Tibial nerve (tissue), 4 donors: ENCODE measurements at places on chromosomes 2 and 18.

GRCh38 chr2:214264171-214264570 lies 146.7 kb upstream of the VWC2L start:
- H3K36me3 ChIP-seq = no peaks in the 10 kb centered on the region
- H3K4me1 ChIP-seq = no peaks in the 10 kb centered on the region
- H3K27ac ChIP-seq = no peak overlapping the region
- H3K4me3 ChIP-seq = no peak overlapping the region

DNA sequence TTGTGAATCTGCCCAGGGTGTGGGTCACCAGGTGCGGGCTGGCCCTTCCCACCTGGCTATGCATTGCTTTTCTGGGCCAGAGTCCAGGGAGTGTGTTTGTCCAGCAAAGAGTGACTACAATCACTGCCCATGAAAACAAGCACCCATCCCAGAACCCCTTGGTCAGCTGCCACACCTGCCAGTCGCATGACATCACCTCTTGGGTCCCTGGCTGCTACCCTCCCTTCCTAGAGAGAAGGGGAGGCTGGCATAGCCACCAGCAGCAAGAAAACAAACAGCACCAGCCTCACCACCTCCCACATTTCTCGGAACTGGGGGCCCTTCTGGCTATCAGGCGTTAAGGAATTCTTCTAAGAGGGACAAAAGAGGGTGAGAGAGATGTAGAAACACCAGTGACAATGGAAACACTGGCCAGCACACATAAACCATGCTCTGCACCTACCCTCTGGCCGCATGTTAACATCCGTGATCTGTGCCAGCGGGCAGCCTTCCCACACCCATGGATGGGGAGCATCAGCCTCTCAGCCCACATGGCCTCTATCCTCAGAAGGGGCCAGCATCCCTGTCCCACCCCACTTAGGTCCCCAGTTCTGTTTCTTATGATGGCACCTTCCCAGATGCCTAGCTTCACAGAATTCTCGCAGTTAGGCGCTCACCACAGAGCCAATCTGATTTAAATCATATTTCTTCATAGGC lies 109.7 kb upstream of the GLI2 start:
- H3K4me1 ChIP-seq = no peaks in the 10 kb centered on the region
- H3K27ac ChIP-seq = no peak overlapping the region
- H3K4me3 ChIP-seq = no peak overlapping the region
- H3K36me3 ChIP-seq = no peaks in the 10 kb centered on the region

DNA sequence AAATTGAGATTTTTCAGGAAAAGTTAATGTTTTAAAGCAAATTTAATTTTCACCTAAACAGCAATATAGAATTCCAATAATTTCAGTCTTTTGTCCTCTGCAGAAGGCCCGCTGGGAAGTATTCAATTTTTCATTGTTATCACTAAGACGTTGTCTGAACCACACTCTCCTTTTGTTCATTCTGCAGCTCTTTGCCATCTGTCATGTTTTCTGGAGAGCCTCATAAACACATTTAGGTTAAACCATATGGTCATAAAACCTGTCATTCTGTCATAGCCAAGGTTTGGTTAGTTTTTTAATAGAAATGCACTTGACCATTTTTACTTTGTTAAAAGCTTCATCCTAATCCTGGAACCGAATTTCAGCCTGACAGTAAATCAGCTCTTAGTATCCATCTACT lies 54.0 kb upstream of the PGAP1 start:
- no peak overlapping the region for H3K4me3 ChIP-seq
- H3K27me3 ChIP-seq = no peaks in the 10 kb centered on the region
- H3K36me3 ChIP-seq = no peaks in the 10 kb centered on the region
- no peak overlapping the region for H3K27ac ChIP-seq
- no peak for DNase-seq
- no peaks in the 10 kb centered on the region for H3K4me1 ChIP-seq

GRCh38 chr18:45291621-45292615 lies 323.4 kb upstream of the SLC14A2 start:
- no peaks in the 10 kb centered on the region for H3K27me3 ChIP-seq
- no peak overlapping the region for H3K4me3 ChIP-seq
- H3K4me1 ChIP-seq = no peaks in the 10 kb centered on the region
- no peaks in the 10 kb centered on the region for H3K36me3 ChIP-seq
- DNase-seq = no peak

DNA sequence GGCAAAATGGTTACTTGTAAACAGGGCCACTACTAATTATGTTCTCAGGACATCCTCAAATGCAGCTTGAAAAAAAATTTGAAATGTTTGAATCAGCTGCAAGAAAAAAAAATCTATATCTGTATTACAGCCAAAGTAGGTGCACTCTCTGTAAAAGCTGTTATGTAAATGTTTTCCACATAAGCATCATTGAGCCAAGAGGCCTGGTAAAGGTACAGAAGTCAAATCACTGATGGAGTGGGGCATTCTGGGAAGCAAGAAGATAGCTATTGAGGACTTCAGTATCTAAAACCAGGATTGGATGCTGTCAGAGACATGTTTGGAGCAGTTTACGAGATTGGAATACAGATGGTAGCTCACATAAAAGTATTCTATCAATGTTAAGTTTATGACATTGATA lies 80.3 kb downstream of the MAPRE2 start:
- no peak overlapping the region for H3K27ac ChIP-seq
- H3K27me3 ChIP-seq = no peaks in the 10 kb centered on the region
- DNase-seq = no peak
- no peaks in the 10 kb centered on the region for H3K36me3 ChIP-seq
- peaks cover 64% of the 10 kb centered on the region for H3K4me1 ChIP-seq

- no peaks in the 10 kb centered on the region for H3K27me3 ChIP-seq
- no peak for DNase-seq
- no peak overlapping the region for H3K4me3 ChIP-seq
- peaks cover 55% of the 10 kb centered on the region for H3K4me1 ChIP-seq
- H3K36me3 ChIP-seq = no peaks in the 10 kb centered on the region
Observed at GRCh38 chr2:85156153-85156552, 23.0 kb downstream of the TCF7L1 start.

- H3K4me1 ChIP-seq = no peaks in the 10 kb centered on the region
- H3K27me3 ChIP-seq = no peaks in the 10 kb centered on the region
- H3K4me3 ChIP-seq = no peak overlapping the region
- no peaks in the 10 kb centered on the region for H3K36me3 ChIP-seq
Observed at GRCh38 chr18:58047556-58047882, 3.5 kb downstream of the NEDD4L start.

- H3K4me3 ChIP-seq = no peak overlapping the region
- no peak overlapping the region for H3K27ac ChIP-seq
- H3K4me1 ChIP-seq = no peaks in the 10 kb centered on the region
- H3K27me3 ChIP-seq = no peaks in the 10 kb centered on the region
- no peaks in the 10 kb centered on the region for H3K36me3 ChIP-seq
Observed at GRCh38 chr18:10860928-10861327, 288.4 kb downstream of the PIEZO2 start.

DNA sequence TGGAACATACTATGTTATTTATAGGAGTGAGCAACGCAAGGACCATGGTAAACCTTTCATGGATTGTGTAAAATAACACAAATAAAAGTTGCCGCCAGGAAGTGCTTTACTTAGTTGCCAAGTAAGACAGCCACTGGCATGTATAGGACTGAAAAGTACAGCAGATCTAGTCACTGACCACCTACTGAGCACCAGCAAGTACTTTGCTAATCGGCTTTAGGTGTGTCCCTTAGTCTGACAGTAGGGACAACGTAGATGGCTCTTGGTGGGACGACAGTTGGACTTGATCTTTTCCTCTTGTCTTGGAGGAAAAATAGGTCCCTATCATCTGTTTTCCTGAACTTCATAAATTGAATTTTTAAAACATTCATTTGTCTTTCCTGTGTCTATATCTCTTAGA lies 13.6 kb upstream of the CXXC1 start:
- no peak overlapping the region for H3K4me3 ChIP-seq
- H3K4me1 ChIP-seq = no peaks in the 10 kb centered on the region
- DNase-seq = no peak
- H3K36me3 ChIP-seq = no peaks in the 10 kb centered on the region
- no peak overlapping the region for H3K27ac ChIP-seq
- H3K27me3 ChIP-seq = no peaks in the 10 kb centered on the region

DNA sequence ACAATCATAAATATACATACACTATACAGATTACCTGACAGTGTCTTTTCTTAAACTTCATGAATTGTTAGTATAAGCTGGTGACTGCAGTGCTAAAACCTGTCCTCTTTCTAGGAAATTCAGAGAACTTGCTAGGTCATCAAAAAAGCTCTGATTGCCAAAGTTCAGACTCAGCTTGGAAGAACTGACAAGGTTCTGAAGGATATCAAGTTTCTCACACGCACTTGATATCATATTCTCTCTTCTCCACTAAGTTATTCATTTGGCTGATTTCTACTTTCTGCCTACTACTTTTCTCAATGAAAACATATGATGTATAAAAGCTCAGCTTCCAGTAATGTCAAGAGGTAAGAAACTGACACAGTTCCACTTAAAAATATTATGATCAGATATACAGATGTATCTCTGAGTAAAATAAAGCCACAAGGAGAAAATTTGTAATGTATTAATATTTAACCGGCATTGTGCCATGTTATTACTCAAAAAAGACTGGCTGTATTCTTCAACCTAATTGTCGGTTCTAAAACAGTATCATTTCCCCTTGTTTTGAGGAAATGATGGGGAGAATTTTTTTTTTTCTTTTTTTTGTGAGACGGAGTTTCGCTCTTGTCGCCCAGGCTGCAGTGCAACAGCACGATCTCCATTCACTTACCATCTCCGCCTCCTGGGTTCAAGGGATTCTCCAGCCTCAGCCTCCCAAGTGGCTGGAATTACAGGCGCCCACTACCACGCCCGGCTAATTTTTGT lies 2.4 kb downstream of the OSBPL1A start:
- H3K27me3 ChIP-seq = no peaks in the 10 kb centered on the region
- no peak overlapping the region for H3K4me3 ChIP-seq
- H3K27ac ChIP-seq = no peak overlapping the region
- no peaks in the 10 kb centered on the region for H3K4me1 ChIP-seq
- DNase-seq = no peak

DNA sequence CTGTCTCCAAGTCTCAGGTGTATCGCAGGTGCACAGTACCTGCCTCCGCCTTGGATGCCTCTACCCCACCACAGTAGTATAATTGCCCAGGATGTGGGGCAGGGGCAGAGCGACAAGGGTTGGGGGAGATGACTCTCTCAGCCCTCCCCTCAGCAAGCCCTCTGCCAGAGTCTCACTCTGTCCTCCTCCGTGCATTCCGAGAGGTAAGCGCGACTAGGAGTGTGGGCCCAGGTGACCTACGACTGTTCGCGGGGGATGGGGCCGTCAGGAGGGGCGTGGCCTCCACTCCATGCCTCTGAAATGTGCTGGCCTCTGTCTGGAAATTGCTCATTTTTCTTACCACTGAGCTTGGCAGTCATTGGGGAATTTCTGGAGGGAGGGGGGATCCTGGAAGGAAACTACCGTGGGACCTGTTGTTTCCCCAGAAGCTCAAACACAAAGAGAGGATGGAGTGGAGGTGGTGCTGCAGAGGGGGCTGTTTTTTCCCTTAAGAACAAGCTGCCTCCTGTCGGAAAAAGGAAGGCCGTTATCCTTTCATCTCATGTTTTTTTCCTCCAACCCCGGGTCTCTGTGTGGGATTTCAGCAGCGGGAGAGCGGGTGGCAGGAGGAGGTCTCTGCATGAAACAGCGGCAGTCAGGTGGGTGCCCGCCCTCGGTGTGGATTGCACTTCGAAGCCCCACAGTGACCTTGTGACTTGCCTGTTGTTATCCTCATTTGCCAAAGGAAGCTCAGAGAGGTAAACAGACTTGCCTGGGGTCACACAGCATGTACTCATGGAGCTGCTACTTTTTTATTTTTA lies 13.0 kb upstream of the RALB start:
- no peak overlapping the region for H3K27ac ChIP-seq
- H3K36me3 ChIP-seq = no peaks in the 10 kb centered on the region
- H3K4me1 ChIP-seq = no peaks in the 10 kb centered on the region
- H3K27me3 ChIP-seq = peaks cover 10% of the 10 kb centered on the region

DNA sequence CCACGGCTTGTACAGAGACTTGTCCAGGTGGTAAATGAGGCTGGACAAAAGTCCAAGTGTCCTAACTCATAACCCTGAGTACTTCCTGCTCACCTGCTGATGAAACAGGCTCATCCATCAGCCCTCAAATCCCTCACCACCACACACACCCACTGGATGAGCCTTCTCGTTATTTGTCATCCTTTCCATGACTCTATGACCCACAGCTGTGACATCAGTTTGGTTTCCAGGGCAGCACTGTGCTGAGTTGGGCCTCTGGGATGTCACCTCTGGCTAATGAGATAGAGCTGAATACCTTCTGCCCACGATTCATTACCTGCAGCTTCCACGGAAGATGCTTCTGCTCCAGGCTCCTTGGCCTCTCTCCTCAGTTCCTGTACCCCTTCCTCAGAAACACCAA lies 39.4 kb downstream of the SLC14A2 start:
- no peaks in the 10 kb centered on the region for H3K36me3 ChIP-seq
- no peaks in the 10 kb centered on the region for H3K4me1 ChIP-seq
- H3K27ac ChIP-seq = no peak overlapping the region
- DNase-seq = no peak
- no peak overlapping the region for H3K4me3 ChIP-seq

- H3K27me3 ChIP-seq = no peaks in the 10 kb centered on the region
- DNase-seq = no peak
- peaks cover 13% of the 10 kb centered on the region for H3K4me1 ChIP-seq
Observed at GRCh38 chr18:35158728-35159450, 81.9 kb upstream of the ZNF397 start.

DNA sequence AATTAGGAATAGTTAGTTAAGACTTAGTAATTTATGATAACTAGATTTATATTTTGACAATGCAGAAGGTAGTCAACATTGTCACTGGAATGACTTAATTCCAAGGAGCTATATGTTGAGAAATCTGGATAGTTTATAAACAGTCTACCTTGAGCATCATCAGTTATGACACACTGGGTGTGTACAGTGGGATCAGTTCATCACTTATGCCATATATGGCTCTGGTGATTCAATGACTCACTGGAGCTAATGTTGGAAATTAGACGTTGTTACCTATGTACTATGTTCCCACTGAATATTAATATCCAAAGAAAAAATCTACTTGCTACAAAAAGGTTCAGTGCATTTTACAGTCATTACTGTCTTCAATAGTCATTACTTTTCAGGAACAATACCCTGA lies 34.0 kb upstream of the ITPRID2 start:
- H3K4me1 ChIP-seq = no peaks in the 10 kb centered on the region
- no peaks in the 10 kb centered on the region for H3K36me3 ChIP-seq
- no peaks in the 10 kb centered on the region for H3K27me3 ChIP-seq
- H3K27ac ChIP-seq = no peak overlapping the region
- no peak for DNase-seq

- H3K27ac ChIP-seq = no peak overlapping the region
- no peaks in the 10 kb centered on the region for H3K4me1 ChIP-seq
- peak; percentile 27 for DNase-seq
- no peaks in the 10 kb centered on the region for H3K36me3 ChIP-seq
- H3K27me3 ChIP-seq = no peaks in the 10 kb centered on the region
- H3K4me3 ChIP-seq = no peak overlapping the region
Observed at GRCh38 chr2:441258-442022, 153.5 kb upstream of the ALKAL2 start.

GRCh38 chr2:24819442-24820174 lies 26.4 kb downstream of the CENPO start:
- H3K4me3 ChIP-seq = no peak overlapping the region
- H3K27me3 ChIP-seq = no peaks in the 10 kb centered on the region
- no peak for DNase-seq
- no peaks in the 10 kb centered on the region for H3K36me3 ChIP-seq
- H3K4me1 ChIP-seq = no peaks in the 10 kb centered on the region

GRCh38 chr2:199932312-199932855 lies 21.3 kb downstream of the C2orf69 start:
- no peaks in the 10 kb centered on the region for H3K36me3 ChIP-seq
- H3K4me1 ChIP-seq = no peaks in the 10 kb centered on the region
- no peak for DNase-seq
- no peaks in the 10 kb centered on the region for H3K27me3 ChIP-seq
